ENCODE measurements at places on chromosomes 13 and 19.

- peaks cover 11% of the 10 kb centered on the region for H3K27me3 ChIP-seq
- H3K36me3 ChIP-seq: no peaks in the 10 kb centered on the region
Measured at GRCh38 chr19:49639401-49640112, 386 bp downstream of the RRAS start.

GRCh38 chr13:108618233-108618632 lies 11.2 kb upstream of the MYO16 start:
- no peaks in the 10 kb centered on the region for H3K27me3 ChIP-seq
- H3K36me3 ChIP-seq: no peaks in the 10 kb centered on the region
- H3K4me1 ChIP-seq: peaks cover 12% of the 10 kb centered on the region
- H3K4me3 ChIP-seq: no peak overlapping the region
- DNase-seq: peak; percentile 8

DNA sequence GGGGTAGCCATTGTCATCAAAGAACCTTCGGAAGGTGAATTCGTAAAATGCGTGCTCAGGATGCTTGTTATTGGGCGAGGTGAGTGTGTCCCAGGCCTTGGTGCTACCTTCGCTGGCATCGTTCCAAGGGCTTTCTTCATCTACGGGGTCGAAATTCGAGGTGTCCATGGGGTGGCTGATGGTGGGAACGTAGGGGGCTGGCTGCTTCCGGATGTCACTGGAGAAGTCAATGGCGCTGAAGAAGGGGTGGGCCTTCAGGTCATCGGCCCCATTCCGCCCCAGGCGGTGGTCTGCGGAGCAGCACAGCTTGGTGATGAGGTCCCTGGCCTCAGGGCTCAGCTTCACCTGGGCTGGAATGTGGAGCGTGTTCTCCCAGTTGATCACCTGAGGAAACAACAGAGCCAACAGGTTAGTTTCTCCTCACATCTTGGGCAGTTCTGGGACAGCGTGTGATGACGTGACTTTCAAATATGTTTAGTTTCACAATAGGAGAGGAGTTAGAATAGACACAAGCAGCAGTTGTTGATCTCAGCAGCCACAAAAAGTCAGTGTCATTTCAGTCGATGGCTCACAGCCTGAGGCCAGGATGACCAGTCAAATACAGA lies 72.5 kb upstream of the XPO4 start:
- DNase-seq: no peak
- no peak overlapping the region for H3K27ac ChIP-seq
- H3K27me3 ChIP-seq: no peaks in the 10 kb centered on the region

- no peaks in the 10 kb centered on the region for H3K27me3 ChIP-seq
- no peaks in the 10 kb centered on the region for H3K4me1 ChIP-seq
- no peak overlapping the region for H3K4me3 ChIP-seq
Measured at GRCh38 chr13:104750377-104750776, 1684.2 kb upstream of the SLC10A2 start.

DNA sequence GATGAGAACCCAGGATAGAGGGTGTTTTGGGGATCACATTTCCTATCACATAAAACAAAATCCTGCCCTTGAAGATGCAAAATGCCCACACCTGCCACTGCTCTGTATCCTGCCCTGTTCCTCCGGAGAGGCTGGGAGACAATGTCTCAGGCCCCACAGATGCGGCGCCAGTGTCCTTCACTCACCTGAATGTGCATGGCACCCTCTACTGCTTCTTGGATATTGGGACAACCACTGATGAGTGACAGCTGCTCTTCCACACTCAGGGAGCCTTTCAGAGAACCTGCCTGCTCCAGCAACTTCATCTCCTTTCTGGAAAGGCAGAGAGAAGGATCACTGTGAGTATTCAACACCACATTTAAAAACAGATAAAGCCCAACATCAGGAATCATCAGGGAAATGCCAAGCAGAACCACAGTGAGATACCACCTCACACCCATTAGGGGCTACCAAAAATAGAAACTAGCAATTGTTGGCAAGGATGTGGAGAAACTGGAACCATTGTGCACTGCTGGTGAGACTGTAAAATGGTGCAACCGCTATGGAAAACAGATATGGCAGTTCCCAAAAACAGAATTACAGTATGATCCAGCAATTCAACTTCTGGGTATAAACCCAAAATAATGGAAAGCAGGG lies 36.4 kb downstream of the CRYL1 start:
- DNase-seq: no peak
- H3K27me3 ChIP-seq: no peaks in the 10 kb centered on the region
- H3K4me1 ChIP-seq: no peaks in the 10 kb centered on the region

DNA sequence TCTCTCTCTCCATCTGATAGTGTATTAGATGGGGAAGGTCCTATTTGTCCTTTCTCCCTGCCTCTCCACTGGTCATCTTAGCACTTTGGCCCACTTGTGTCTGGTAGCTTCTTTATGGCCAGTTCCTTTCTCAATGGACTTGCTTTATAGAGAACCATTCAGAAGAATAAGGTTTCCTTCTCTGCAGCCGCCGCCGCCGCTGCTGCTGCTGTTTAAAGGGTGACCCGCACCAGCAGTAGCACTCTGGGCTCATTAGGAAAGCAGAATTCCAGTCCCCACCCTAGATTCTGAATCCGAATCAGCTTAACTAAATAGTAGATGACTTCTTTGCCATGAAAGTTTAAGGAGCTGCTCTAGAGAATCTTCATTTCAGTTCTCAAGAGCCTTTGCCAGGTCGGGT lies 490.2 kb downstream of the FOXO1 start:
- H3K27me3 ChIP-seq: peaks cover 9% of the 10 kb centered on the region
- H3K36me3 ChIP-seq: no peaks in the 10 kb centered on the region
- no peak for DNase-seq
- H3K27ac ChIP-seq: no peak overlapping the region
- peaks cover 9% of the 10 kb centered on the region for H3K4me1 ChIP-seq

- no peak overlapping the region for H3K27ac ChIP-seq
- DNase-seq: peak; percentile 84
Measured at GRCh38 chr19:3210347-3211017, 14.0 kb upstream of the CELF5 start.

DNA sequence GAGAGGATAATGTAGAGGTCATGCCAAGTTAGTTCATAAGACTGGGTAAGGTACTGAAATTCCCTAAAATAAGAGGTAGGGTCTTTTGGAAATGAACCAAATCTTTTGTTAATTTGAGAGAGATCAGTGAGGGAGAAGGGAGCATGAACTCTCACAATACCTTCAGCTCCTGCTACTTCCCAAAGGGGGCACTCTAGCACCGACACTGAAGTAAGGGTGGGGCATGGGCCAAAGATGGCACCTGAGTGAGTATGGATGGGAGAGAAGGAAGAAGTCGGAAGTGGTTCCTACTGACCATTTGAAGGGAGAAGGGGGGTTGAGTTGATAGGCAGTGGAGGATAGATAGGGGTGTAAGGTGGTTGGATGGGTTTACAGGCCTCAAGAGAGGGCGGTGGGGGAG lies 86.6 kb downstream of the ZNF737 start:
- H3K4me1 ChIP-seq: peaks cover 7% of the 10 kb centered on the region
- DNase-seq: peak; percentile 48
- H3K4me3 ChIP-seq: no peak overlapping the region
- H3K27me3 ChIP-seq: no peaks in the 10 kb centered on the region
- H3K27ac ChIP-seq: no peak overlapping the region

Data from GM23338 (cell line).